ENCODE measurements at places on chromosomes 12 and 14. TPM values are rescaled to one million over a fixed set of nuclear protein-coding genes. Genes with fewer than 3 reads are reported as not detected.

- peak; percentile 99 for DNase-seq
These were observed at the start of gene CHFR for GRCh38 chr12:132887513-132888351. Gene CHFR, minus strand, starts transcription at chr12:132887605. Its CDS starts 277 bp downstream, at chr12:132887328.

DNA sequence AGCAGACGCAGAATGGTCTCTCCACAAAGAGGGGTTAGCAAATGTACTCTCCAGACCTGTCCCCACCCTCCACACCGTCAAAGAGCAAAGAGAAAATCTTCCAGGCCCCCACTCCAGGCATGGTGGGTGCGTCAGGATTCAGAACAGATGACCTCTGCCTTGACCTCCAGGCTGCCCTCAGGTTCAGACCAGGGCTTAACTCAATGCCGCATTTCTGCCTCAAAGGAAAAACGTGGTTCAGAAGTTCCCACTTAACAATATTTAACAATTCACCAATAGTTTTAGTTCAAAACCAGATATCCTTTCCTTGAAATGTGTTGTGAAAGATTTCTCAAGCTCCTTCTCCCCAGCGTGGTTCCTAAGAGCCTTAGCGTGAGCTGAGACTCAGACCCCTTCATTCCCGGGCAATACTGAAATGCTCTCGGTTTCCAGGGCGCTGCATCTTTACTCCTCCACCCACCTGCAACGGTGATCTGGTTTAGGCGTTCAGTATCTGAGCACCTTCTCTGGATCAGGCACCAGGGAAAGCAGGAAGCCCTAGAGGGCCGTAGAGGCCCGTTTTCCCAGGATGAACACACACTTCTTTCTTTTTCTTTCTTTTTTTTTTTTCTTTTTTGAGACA lies 22.9 kb downstream of the HSP90AA1 start:
- no peak for DNase-seq

- DNase-seq, result no peak
These were observed 60.0 kb upstream of the TRAF3 start for GRCh38 chr14:102717276-102717675.

DDX47 gene
- 60.6 TPM for polyA plus RNA-seq
